ENCODE measurements at places on chromosomes 1 and 21.

DNA sequence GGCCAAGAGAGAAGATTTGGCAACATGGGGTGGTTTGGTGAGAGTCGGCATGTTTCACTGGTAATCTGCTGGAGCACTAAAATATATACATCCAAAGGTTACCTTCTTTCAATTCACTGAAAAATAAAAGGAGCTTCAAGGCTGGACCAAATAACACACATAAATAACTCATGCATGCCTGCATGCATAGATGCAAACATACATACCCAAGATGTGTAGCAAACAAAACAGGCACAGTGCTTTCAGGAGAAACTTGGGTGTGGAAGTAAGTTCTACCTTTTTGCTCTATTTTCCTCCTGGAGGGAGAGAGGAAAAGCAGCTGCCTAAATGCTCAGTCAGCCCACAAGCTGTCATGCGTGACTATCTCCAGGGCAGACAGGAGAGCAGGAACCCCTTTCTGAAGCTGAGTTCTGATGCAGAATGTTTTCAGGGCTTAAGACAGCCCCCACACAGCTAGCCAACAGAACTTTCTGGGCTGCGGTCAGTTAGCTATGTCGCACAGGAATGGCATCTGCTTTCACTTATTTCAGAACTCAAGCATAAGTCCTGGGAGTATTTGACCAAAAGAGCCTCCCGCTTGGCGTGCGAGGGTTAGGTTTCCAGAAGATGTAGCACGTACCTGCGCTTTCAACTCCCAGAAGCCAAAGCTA, 166.2 kb downstream of the TOMM20 start:
- DNase-seq = no peak

DNA sequence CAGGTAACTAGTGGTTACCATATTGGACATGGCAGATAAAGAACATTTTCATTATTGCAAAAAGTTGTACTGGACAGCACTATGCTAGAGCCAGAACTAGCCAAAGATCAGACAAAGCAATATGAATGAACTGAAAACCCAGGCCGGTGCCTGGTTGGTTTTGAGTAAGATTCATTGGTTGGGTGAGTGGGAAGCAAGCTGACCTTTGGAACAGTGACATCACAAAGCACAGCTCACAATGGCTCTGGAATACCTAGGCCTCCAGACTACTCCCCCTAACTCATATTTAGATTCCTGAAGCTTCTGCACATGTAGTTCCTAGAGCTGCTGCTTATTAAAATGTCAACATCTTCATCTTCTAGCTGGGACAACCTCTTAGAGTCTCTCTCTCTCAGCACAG, at the start of gene TMCO2:
TSS of gene TMCO2 (plus strand) at position 283 of the 400 bp plus-strand sequence. CDS start at position 340, 57 bp downstream.
- no peak for DNase-seq

GRCh38 chr1:210232511-210233215, at the start of gene SERTAD4:
TSS of gene SERTAD4 (plus strand) at chr1:210232796. CDS start at chr1:210237961, 5,165 bp downstream.
- DNase-seq = no peak

- no peak for DNase-seq
Measured at GRCh38 chr1:41192456-41193178, 49.5 kb downstream of the SCMH1 start.

DNA sequence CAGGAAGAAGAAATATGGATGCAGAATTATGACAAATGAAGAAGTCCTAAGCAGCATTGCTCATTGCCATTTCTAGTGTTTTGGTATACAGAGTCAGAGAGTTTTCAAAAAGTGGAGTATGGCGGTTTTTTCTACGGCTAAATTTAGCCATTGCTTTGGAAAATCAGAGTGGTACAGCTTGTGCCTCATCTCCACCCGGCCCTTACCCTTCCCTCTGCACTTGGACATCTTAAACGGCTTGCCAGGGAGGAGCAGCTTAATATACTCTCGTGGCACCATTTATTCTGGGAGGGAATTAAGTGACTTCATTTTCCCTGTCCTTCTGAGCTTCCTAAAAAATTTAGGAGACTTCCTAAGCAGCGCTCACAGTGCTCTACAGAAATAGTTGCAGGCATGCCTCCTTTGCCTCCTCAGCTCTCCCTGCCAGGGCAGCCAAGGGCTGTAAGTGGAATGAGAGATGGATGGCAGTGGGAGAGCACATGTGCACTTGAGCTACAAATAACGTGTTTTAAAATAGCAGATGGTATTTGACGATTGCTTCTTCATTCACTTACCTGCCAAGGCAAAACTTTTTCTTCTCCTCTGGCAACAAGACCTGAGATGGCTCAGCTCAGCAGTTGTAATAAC, 51.5 kb upstream of the VAMP3 start:
- no peak for DNase-seq

GRCh38 chr1:225070972-225071371, 141.5 kb downstream of the DNAH14 start:
- DNase-seq = no peak

DNA sequence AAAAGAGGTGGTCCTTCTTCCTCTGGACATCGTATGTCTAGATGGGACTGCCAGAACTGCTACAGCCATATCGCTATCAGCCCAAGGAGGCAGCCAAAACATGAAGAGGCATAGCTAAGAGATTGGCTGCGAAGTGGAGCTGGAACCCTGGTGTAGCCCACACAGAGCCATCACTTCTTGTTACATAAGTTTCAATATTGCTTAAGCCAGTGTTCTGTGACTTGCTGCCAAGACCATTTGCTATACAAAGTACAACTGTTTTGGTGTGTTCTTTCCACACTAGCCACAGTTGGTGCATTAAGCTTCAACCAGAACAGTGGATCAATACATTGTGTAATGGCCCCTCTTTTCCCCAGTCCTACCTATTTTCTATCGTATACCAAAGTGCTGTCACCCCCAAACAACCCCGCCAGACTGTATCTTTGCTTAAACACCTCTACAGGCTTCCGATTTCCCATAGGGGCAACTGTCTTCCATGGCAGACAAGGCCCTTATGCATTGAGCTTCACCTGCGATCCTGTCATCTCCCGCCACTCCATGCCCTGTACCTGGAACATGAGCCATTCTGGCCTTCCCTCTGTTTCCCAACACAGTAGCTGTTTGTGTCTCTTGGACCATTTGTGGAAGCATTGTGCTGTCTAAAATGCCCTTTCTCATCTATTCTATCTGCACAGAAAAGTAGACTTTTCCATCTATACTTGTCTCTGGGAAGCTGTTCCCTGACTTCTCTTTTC, 241.8 kb downstream of the TTLL7 start:
- no peak for DNase-seq

- no peak for DNase-seq
Measured at GRCh38 chr1:16140068-16140596, 15.7 kb downstream of the EPHA2 start.

DNA sequence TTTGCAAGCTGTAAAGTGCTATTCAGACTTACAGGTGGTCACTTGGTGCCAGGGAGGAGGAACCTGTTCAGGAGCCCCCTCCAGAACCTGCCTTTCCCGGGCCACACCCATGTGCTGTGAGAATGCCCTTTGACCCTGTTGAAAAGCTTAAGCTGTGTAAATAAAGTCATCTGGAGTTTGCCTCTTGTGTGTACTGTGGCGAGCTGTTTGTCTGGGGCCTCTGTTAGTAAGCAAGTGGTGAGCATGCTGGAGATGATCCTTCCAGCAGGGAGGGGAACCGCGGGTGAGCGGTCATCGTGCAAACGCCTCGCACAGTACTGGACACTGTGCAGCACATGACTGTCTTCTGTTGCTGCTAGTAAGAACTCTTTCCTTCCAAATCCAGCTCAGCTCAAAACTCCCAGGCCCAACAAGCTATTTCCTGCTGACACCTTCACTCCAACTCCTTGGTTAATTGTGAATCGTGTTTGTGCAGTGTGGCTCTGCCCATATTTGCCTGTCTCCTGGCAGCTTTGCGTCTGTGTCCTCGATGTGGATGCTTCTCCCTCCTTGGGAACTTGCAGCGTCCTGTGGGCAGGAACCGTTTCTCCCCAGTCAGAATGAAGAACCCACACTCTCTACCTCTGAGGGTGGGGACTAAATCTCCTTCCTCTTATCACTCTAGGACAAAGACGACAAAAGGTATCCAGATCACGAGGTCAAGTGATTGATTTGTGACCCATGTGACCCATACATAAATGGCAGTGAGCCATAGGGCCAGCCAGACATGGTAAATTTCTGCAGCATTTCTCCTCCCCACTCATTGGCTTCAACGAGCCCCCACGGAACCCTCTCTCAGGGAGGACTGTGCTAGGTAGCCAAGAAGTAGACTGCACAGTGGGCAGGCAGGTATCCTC, 13.9 kb upstream of the BTG2 start:
- DNase-seq = no peak

DNA sequence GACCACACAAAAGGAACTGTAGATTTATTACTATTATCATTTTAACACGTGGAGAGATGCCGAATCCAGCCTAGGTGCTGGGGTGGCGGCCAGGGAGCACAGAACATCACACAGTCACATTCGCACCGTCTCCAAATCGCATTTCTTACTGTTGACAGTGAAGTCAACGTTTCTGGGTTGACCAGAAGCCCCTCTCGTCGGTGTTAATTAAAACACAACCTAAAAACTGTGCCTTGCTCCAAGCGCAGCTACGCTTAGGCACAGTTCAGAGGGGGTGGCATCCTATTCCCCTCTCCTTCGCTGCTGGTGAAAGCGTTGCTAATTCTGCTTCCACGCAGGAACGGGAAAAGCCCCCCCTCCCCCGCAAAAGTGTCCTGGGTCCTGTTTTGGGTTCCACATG, 4.1 kb downstream of the RIPK4 start:
- no peak for DNase-seq

GRCh38 chr1:185498207-185498606, 181.2 kb upstream of the IVNS1ABP start:
- DNase-seq = no peak

- no peak for DNase-seq
Measured at GRCh38 chr1:36342426-36343185, 19.2 kb upstream of the EVA1B start.

DNA sequence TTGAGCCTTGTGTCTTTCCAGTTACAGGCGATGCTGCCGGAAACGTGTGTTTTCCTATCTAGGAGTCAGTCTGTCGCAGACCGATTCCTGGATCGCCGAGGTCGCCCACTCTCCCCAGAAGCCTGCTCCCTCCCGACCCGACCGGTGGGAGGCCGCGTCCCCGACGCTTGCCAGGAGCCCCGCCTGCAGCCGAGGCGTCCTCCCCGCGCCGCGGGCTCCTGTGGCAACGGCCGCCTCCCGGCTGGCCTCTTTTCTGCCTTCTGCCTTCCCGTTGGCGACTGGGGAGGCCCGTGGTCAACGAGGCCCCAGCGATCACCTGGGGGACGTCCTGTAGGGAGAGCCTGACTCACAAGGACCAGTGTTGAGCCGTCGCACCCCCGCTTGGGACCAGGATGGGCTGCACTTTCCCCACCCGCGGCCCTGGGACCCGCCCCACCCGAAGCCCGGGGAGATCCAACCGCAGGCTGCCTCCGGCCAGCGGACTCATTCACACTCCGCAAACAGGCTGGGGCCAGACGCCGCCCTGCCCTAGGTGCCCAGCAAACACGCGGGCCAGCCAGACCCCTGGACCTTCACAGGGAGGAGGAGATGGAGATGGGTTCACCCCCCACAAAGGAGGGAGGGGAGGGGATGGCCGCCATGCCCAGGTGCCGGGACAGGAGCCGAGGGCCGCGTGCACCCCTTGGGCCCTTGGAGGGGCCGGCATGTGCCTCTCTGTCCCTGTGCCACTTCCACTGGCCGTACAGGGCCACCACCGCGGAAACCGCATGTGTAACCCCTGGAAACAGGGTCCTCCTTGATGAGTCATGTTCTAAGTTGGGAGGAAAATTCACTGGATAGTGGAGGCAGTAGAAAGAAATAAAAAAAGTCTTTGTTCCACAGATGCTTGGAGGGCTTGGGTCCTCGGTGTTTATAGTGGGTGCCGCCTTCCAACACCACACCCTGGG, 7.2 kb upstream of the COL6A1 start:
- DNase-seq = no peak

DNA sequence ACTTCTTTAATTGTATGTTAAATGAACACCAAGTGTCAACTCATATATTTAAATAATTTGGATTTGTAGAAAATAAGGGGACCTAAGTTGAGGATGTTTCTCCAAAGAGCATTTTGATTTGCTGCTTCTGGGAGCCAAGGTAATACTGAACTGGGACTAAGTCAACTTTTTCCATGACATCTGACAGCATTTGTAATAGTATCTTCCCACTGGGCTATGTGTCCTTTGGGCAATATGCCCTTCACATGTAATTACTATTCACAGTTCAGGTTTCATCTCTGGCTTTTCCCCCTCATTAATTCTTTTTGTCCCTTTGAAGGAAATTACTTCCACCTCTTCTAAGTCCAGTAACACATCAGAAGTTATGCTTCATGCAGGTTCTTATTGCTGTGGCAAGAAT, 36.7 kb upstream of the HP1BP3 start:
- DNase-seq = no peak

DNA sequence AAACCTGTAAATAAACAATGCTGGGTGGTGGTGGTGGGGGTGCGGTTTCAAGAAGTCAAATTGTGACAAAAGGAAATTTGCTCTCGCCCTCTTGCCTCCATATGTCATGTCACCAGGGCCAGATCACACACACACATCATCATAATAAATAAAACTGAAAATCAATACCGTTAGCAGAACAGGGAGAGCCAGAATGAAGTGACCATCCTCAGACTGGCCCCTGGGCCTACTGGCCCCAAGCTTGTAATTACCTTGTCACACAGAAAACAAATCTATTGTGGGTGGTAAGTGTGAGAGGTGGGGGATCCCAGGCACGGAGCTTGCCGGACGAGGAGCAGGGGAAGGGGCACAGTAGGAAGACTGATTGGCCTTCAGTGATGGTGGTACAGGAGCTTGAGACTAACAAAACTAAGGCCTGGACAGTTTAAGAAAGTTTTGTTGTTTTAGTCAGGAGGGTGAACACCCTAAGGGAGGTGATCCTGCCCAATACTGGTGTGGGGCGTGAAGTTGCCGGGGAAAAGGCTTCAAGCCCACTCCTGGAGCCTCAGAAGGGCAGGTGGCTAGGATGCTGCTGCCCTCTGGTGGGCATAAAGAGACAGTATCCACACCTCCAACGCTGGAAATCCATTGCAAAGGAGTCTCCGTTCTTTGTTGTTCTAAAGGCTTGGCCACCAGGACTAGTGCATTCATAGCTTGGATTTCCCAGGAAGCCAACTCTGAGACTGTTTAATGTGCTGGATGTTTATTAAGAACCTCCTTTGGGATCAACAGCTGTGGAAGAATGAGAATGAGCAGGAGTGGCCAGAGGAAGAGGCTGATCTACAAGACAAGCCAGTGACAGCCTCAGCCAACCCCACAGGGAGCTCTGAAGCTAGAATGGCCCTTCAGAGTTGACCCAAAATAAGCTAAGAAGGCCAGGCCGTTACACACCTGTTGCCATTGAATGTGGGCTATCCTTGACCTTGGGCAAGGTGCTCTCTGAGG, 8.1 kb upstream of the C1orf216 start:
- no peak for DNase-seq

DNA sequence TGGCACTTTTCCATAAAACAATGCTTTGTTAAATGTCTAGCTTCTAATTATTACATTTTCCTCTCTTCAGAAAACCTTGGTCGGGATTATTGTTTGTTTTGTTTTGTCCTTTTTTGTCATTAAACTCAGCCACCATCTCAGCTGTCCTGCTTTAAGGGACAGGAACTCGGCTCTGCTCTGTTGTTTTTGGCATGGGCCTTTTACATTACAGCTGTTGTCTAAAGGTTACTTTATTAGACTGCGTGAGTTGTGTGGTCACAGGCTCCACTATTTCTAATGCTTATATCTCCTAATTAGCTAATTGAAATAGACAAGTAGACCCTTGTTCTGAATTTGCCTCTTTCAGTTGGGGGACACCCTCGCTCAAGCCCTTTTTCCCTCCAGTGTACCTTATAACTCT, 1.6 kb downstream of the PALMD start:
- no peak for DNase-seq
